ENCODE measurements at places on chromosomes 12 and 14.
A peak's percentile ranks its signal among the peaks of the same experiment; 100 is the strongest.

- DNase-seq, result no peak
Observed at GRCh38 chr12:106049546-106049945, 89.2 kb downstream of the NUAK1 start.

DNA sequence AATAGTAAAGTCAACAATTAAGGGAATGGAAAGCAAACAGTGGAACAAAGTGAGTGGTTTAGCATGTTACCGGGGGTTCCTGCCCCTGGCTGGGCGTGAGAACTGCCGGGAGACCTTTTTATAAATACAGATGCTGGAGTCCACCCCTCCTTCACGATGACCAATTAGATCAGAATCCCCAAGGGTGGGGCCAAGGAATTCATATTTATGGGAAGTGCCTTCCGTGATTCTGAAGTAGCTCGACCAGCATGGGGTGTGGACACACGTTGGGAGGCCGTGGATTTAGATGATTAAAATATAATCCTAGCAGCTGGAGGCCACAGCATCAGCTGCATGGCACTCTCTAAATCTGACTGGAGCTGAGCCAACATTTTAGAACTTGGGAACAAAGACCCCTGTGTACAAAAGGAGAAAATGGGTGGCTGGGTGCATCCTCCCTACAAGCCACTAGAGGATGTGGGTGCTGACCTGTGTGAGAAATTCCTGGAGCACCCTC lies 87.9 kb downstream of the SRRM4 start:
- DNase-seq, result no peak

- DNase-seq, result no peak
Observed at GRCh38 chr12:55713721-55714120, 2.1 kb upstream of the BLOC1S1 start.

DNA sequence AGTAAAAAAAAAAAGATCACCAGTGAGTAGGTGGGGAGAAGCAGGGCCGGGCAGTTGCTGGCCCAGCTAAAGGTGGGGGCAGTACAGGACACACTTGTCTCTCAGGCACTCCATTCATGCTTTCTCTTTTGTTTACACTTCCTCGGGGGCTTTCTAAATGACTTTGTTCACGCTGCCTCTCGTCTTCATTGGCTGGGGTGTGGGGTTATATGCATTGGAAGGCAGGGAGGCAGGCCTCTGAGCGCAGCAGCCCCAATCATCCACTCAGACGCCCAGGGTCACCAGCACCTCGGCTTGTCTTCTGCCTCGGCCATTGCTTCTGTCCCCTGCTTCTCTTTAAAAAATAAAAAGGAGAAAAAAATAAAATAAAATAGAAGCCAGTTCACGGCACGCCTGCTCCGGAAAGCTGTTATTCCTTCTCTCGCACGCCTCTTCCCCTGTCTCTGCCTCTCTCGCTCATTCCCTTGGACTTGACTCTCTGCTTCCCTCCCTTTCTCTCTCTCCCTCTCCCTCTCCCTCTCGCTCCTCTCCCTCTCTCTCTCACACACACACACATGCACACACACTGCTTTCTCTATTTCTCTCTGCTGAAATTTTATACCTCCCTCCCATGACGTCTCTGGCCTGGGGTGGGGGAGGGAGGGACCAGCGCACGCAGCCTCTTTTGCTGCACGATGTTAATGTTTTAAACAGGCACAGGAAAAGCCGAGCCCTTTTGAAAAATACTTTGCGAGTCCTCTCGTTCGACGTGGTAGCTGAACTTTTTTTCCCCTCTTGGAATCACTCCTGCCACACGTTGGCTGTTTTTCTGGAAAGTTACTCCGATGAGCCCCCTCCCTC lies at the start of gene TGFB3:
Gene TGFB3, minus strand, starts transcription at position 570 of the 840 bp plus-strand sequence. CDS start 1,102 bp downstream, outside the sequence.
- peak; percentile 18 for DNase-seq

- DNase-seq, result no peak
Observed at GRCh38 chr12:85617307-85618091, 218.7 kb downstream of the RASSF9 start.

DNA sequence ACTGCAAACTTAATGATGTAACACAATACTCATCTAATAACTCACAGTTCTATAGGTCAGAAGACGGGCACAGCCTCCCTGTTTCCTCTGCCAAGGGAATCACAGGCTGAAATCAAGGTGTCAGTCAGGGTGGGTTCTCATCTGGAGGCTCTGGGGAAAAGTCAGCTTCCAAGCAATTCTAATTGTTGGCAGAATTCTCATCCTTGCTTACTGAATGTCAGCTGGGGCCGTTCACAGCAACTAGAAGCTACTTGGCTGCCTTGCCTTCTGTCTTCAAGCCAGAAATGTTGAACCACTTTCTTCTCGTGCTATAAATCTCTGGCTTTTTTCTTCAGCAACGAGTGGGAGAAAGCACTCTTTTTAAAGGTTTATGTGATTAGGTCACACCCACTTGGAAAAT lies 80.1 kb upstream of the PDZRN4 start:
- DNase-seq, result no peak

GRCh38 chr12:110585231-110585799 lies 2.2 kb upstream of the PPTC7 start:
- DNase-seq, result no peak

GRCh38 chr14:35189422-35189821 lies 67.1 kb downstream of the PRORP start:
- no peak for DNase-seq

DNA sequence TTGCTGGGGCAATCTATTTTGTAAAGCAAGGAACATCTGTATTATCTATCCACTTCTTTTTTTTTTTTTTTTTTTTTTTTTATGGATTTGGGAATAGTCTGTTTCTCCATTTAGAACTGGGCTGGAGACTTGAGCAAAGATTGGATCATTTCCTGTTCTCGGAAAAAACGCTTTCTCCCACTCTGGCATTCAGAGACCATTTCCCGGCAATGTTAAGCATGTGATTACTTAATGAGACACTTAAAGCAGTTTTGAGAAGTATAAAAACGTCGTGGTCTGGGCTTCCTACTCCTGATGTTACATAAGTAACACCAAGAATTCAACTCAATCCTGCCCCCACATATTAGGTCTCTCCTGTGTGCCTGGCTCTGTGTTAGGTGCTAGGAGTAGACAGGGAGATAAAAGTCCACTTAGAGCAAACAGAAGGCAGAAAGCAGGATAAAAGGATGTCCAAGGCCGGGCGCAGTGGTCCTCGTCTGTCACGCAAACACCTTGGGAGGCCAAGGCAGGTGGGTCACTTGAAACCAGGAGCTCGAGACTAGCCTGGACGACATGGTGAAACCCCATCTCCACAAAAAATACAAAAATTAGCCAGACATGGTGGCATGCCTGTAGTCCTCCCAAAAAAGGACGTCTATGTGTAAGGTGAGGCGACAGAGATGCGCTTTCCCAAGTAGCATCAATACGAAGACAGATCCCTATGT lies 152.1 kb upstream of the GSC start:
- no peak for DNase-seq

DNA sequence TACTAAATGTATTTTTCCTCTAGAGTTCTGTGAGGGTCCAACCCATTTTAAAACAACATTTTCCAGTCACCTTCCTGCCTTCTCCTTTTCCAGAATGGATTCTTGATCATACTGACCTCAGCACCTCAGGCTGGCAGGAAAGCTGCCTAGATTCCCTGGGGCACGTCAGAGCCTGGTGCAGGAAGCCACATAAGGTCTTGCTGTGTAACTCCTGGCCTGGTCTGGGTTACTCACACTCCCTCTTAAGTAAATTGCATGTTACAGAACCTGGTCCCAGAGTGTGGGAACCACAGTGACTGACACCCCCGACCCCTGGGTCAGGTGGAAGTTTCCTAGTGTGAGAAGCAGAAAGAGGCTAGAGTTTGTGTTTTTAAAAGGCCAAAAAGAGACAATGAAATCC lies 209.8 kb downstream of the SPTSSA start:
- DNase-seq, result no peak

DNA sequence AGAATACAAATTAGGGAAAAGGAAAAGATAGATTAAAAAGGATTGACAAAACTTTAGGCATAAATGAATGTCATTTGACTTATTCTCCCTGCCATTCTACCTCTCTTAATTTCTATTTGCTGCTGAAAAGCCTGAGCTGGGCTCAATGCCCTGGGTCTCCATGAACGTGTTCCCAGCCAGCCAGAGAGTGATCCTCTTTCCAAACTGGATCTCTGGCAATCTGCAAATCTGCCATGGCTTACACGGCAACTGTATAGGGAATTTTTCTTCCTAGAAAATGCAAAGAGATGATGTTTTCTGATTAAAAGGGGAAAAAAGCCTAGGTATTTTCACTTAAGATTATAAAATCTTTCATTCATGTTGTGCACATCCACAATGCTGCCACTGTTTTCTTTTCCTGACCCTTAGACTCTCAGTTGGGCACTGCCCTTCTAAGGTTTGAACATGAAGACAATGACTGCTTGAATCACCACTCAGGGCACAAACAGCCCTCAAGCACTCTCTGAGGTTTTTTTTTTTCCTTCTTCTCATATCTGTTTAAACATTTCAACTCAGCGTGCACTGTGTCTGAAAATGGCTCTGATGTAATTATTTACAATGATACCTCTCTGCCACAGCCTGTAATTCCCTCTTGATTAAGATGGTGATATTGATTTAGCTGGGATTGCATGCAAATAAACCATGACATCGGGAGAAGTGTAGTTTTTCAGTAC lies 60.3 kb downstream of the DACT1 start:
- DNase-seq, result no peak

DNA sequence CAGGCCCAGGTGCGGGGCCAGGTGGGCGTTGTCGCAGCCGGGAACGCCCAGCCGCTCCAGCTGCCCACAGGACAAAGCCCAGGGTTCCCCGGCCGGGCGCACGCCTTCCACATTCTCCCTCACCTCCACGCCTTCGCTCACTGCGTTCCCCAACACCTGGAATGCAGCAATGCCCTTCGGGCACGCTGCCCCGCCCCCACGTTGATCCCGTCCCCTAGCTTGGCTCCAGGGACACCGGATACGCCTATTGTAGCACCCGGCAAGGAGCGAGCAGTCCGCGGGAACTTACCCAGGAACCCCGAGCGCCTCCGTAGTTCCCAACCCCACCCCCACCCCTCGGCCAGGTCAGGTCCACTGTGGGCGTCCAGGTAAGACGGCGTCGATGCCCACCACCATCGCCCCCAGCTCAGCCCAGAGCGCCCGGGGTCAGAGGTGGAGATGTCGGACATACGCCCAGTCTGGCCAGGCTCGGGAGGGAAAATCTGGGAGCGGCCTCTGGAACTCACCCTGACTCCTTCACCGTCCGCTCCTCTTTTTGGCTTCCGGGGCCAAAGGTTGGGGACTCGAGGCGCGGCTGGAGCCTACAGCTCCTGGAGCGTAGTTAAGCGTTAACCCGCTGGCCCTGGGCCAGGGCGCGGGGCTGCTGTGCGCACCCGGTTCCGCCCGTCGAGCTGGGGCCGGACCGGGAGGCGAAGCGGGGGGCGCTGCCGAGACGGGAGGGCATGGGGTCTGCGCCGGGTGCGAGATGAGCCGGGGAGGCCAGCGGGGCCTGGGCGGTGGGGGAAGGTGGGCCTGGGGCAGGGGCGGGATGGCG lies 594 bp upstream of the CEP170B start:
- no peak for DNase-seq

DNA sequence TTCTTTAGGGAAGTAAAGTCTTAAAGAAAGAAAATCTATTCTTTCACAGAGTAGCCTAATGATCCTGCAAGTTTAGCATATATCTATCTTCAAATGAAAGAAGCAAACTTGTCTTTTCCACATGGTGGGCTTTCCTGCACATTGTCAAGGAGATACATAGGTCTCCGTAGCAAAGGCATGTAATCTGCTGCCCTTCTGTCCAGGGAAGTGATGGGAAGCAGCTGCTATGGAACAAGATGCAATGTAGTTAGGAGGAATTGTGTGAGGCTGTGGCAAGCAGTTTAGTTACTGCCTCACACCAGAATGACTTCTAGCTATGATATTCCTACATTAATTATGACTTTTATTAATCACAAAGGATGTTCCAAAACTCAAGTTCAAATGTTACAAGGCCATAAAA lies 174.4 kb downstream of the PDZRN4 start:
- no peak for DNase-seq

GRCh38 chr12:60191271-60191670 lies 595.4 kb downstream of the SLC16A7 start:
- DNase-seq, result no peak

DNA sequence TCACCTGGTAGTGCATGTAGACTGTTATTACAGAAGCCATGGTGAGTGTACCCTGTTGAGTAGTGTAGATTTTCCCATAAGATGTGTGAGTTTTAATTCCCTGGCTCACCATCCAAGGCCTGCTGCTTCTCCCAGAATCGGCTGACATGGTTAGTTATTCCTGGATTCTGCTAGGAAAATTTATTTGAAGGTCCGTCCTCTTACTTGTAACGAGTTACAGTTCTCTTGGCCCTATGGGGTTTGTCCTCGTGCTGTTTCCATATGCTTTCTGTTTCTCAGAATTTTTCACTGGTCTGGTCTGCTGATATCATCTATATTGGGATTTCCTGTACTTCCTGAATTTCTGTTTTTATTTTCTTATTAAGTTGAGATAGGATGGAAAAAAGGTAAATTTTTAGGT lies 423.3 kb upstream of the RGS6 start:
- no peak for DNase-seq

DNA sequence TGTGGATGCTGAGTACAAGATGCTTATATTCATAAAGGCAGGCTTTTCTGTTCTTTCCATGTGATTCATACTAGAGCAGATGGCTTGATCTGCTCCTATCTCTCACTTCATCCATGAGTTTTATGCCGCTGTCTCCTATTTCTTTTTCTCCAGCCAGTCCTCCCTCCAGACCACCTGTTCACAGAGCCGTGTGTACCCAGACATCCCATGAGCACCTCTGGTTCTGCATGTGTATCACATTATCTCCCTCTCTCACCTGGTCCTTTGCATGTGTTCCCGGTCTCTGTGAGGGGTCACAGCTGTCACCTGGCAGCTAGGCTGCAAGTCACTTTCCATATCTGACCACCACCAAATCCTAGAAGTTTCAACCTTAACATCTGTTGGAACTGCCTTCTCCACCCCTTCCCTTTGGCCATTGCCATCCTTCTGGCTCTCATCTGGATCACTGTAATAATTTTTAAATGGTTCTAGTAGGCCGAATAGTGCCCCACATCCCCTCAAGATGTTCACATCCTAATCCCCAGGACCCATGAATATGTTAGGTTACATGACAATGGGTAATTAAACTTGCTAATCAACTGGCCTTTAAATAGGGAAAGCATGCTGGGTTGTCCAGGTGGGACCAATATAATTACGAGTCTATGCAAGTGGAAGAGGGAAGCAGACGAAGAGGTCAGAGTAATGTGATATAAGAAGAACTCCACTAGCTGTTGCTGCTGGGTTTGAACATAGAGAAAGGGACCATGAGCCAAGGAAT lies 168.1 kb downstream of the SNAPC1 start:
- DNase-seq, result no peak

- no peak for DNase-seq
Observed at GRCh38 chr12:130574402-130574801, 141.7 kb downstream of the RIMBP2 start.

Measured in stimulated activated CD4-positive, alpha-beta T cell treated with anti-CD3 and anti-CD28 coated beads, TNF-alpha, amount 100 ng/mL, for 1 hour (primary cell).